ENCODE measurements at places on chromosomes 11 and 22. TPM values are rescaled to one million over a fixed set of nuclear protein-coding genes. Genes with fewer than 3 reads are reported as not detected.

DNA sequence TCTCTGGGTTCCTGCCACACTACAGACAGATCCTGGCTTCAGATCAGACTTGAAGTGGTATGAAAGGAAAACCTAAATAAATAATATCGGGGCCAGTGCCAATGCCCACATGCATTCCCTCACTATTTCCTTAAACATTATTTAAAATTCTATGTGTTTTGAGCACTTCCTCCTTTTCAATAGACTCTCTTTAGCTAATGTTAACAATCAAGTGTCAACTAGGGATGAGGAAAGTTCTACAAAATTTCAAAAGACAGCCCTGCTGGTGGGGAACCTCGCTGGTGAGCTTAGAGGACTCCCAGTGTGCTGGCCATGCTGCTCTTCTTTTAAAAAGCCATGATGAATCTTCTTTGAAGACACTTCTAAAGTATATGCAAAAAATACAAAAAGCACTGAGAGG, 87.5 kb downstream of the ENTHD1 start:
- no peak for DNase-seq

- DNase-seq = no peak
Measured at GRCh38 chr11:47111318-47111804, 65.3 kb downstream of the ARFGAP2 start.

GRCh38 chr11:124717786-124718651, 21.7 kb upstream of the NRGN start:
- DNase-seq = no peak

DNA sequence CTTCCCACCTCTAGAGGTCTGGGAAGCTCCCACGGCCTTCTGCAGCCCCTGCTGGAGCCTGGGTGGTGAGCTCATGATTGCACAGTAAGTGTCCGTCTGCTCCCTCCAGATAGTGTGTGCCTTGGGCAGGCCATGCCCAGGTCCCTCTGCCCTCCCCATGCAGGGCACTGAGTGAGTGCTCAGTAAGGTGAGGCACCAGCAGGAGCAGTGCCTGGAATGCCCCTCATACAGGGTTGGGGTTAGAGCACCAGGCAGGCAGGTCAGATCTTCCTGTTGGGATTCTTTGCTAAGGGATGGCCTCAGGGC, 50.3 kb downstream of the NAT10 start:
- no peak for DNase-seq

Gene GSTT2B
- total RNA-seq = not detected

All from thoracic aorta (tissue), 2 donors.